ENCODE measurements at places on chromosomes 7 and 10. TPM values are rescaled to one million over a fixed set of nuclear protein-coding genes. Genes with fewer than 3 reads are reported as not detected.

GRCh38 chr7:33829536-33829935 is 75.8 kb upstream of the BMPER start:
- no peak for DNase-seq

Gene LIPN
- polyA plus RNA-seq: not detected

- no peak for DNase-seq
Measured at GRCh38 chr10:44201011-44201410, 183.9 kb downstream of the CXCL12 start.

DNA sequence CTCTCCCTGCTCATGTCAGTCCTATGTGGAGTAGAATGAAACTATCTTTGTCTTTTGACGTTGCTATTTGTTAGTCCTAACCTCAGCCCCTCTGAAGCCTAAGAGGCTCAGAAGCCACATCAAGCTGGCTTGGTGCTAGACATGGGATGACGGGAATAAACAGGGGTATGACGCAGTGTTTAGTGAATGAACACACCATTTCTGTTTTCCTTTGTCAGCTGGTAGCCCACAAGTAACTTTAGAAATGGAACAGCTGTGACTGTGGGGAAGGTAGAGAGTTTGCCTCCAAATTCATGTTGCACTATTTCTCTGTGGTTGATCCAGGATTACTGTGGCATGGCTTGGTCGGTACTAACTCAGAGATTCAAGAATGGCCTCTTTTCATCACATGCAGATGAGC is 31.3 kb downstream of the COX15 start:
- no peak for DNase-seq

- DNase-seq: no peak
Measured at GRCh38 chr7:114047889-114048288, 129.1 kb upstream of the PPP1R3A start.

GRCh38 chr7:69412331-69413146 is 185.7 kb upstream of the AUTS2 start:
- DNase-seq: no peak

- DNase-seq: no peak
Measured at GRCh38 chr7:96827701-96828100, 118.1 kb upstream of the SEM1 start.

GRCh38 chr10:104947314-104947713 is 306.2 kb downstream of the SORCS3 start:
- DNase-seq: no peak

Gene FAM20C
- 72.7 TPM for polyA plus RNA-seq

Gene ITGB8
- 39.7 TPM for polyA plus RNA-seq

GRCh38 chr10:27341001-27341400 is 100.4 kb upstream of the ACBD5 start:
- DNase-seq: no peak

DNA sequence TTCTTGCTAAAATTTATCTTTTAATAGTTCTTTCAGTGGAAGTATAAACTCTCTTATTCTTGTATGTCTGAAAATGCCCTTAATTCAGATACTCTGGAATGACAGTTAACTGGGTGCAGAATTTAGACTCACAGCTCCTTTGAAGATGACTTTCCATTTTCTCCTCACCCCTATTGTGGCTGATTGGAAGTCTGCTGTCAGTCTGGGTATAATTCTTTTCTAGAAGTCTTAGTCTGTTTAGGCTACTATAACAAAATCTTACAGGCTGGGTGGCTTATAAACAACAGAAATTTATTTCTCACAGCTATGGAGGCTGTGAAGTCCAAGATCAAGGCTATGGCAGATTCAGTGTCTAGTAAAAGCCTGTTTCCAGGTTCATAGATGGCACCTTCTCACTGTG is 145.2 kb upstream of the GDF10 start:
- no peak for DNase-seq

DNA sequence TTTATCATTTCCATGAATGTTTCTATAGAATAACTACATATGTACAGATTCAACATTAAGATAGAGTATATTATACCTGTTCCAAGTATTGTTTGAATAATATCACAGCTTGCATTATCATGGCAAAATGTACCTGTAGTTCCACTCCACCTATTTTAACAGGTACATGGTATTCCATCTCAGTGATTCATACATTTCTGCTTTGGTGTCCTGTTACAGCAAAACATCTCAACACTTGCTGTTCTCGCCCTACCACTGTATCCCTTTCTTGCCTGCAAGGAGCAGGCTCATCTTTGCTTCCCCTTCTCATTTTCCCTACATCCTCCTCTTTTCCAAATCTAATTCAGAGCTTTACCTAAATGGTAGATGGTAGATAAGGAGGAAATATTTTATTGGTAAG is 27.1 kb upstream of the SGCE start:
- DNase-seq: no peak

- no peak for DNase-seq
Measured at GRCh38 chr10:3787016-3787400, 2.0 kb upstream of the KLF6 start.

DNA sequence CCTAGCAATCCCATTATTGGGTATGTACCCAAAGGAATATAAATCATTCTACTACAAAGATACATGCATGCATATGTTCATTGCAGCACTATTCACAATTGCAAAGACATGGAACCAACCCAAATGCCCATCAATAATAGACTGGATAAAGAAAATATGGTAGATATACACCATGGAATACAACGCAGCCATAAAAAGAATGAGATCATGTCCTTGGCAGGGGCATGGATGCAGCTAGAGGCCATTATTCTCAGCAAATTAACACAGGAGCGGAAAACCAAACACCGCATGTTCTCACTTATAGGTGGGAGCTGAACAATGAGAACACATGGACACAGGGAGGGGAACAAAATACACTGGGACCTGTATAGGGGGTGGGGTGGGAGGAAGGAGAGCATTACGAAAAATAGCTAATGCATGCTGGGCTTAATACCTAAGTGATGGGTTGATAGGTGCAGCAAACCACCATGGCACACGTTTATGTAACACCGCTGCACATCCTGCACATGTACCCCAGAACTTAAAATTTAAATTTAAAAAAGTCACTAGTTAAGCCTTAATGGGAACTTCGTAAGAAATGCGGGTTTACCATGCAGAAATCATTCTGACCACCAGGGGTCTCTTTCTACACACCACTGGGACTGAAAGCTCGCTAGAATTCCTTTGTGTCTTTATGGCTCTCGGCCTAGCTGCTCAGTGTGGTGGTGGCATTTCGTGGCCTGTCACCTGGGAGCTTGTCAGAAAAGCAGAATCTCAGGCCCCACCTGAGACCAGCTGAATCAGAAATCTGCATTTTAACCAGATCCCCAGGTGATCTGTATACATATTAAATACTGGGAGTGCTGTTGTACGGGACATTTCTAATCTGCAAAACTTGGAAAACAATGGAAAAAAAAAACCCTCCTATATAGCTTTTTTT is 9.5 kb downstream of the ANKRD1 start:
- peak; percentile 73 for DNase-seq

Gene IL15RA
- polyA plus RNA-seq: 1.8 TPM

DNA sequence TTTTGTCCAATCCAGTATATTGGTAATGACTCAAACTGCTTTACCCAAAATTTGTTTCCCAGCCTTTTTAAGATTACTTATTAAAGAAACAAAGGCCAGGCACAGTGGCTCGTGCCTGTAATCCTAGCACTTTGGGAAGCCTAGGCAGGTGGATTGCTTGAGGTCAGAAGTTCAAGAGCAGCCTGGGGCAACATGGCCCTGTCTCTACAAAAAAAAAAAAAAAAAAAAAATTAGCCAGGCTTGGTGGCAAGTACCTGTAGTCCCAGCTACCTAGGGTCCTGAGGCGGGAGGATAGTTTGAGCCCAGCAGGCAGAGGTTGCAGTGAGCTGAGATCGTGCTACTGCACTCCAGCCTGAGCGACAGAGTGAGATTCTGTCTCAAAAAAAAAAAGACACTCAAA is 7.0 kb upstream of the ARHGAP12 start:
- DNase-seq: no peak

Measured in right renal pelvis (tissue), 4 donors.